ENCODE measurements at places on chromosomes 2 and 18.

GRCh38 chr18:62001396-62001795 is 108.6 kb upstream of the RNF152 start:
- DNase-seq: no peak

- DNase-seq: no peak
Measured at GRCh38 chr18:43350176-43350575, 72.9 kb upstream of the SYT4 start.

DNA sequence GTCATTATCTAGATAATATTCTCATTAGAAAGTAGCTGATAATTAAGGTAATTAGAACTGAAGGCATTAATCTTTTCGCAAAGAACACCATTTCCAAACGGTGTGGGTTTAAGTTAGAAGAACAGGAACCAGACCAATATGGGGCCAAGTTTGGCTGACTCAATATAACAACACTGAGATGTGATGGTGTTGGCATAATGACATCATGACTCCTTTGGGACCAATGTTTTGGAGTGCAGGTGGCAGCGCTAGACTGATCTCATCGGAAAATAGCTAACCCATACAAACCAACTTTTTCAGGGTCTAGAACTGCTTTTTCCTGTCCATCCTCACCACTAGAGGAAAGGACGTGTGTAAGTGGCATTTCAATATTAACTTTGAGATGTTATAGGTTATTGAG is 1171.7 kb upstream of the ZEB2 start:
- no peak for DNase-seq

DNA sequence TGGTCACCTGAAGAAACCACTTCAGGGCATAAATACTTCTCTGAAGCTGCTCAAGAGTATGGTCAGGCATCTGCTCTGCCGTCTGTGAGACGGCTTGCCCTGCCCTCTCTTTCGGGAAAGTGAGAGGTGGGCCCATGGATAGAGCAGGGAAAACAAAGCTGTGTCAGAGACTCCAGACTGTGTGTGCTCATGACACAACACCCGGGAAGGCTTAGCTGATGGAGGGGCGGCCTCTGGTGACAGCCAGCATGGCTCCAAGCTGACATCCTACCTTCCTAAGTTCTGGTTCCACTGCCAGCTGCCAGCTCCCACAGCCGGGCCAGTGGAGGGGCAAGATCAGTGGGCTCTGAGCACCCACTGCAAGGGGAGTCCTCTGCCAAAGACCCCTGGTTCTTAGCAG is 215.3 kb downstream of the ANKRD30B start:
- DNase-seq: no peak

GRCh38 chr2:120552800-120553481 is 182.7 kb upstream of the GLI2 start:
- DNase-seq: peak; percentile 80

DNA sequence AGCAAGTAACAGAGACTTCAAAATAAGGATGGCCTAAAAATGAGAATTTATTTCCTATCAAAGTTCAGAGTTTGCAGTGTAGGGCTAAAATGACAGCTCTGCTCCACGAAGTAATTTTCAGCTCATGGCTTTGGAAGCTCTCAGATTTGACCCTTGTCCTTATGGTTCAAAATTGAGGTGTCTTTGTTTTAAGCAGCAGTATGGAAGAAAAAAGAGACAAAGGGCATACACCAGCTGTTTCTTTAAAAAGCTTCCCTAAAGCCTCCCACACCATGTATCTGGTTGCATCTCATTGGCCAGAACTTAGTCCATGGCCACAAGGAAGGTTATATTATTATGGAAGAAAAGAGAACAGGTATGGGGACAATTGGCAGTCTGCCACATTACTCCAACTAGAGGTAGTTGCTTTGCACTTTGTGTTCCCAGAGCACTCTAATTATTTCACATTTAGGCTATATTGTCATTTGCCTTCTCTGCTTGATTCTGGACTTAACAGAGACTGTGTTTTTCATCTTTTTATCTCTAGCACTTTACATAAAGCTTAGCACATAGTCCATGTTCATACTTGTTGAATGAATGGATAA is 180.4 kb downstream of the MCFD2 start:
- no peak for DNase-seq

- no peak for DNase-seq
Measured at GRCh38 chr18:14921547-14921946, 173.6 kb downstream of the ANKRD30B start.

DNA sequence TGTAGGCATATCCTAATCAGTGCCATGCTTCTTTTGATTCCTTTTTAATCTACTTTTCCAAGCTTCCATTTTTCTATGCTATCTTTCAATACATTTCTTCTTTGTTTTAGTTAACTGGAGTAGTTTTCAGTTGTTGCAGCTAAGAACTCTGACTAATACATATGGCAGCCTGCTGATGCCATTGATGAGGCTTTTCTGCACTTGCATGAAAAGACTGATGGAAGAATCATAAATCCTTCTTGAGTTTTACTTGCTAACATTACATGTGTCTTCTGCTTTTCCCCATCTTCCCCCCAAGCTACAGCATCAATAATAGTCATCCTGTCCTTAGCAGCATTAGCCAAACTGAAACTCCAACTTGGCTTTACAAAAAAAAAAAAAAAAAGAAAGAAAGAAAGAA is 203.3 kb downstream of the LRP1B start:
- DNase-seq: no peak

DNA sequence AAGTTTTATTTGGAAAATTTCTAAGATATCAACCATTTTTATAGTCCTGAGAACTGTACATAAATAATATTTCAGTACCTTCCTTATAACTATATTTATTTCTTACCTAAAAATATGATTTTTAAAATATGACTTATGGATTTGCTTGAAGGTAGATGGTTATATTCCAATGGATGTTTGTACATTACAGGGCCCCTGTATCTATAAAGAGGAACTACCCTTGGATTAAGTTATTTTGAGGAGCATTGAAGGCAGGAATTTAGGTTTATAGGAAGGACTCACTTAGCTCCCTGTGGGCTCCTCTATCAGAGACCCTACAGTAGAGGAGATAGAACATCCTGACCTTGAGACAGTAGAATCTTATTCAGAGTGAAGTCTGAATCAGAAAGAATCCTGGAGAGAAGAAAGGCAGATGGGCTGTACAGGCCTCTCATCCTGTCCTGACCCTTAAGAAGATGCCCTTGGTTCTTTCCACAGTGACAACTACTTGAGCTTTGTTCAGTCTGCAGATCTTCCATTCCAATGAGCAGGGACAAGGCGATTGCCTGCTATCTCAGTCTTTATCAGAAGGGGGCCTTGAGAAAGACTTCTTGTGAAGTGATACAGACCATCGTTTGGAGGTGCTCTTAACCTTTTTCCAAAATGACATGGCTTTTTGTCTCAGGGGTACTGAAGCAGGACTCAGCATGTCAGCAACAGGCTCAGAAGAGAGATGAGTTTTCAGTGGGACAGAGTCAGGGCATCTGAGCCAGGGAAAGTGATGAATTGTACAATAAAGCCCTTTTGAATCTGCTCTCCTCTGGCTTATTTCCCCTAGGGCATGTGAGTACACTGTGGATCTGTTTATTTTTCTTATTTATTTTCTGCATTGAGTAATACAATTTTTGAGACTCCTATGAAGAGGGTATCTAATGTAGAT is 20.9 kb downstream of the OXER1 start:
- DNase-seq: no peak

GRCh38 chr2:28626891-28627421 is 124.7 kb upstream of the PPP1CB start:
- no peak for DNase-seq

- DNase-seq: no peak
Measured at GRCh38 chr2:105827351-105828096, 82.8 kb downstream of the NCK2 start.

DNA sequence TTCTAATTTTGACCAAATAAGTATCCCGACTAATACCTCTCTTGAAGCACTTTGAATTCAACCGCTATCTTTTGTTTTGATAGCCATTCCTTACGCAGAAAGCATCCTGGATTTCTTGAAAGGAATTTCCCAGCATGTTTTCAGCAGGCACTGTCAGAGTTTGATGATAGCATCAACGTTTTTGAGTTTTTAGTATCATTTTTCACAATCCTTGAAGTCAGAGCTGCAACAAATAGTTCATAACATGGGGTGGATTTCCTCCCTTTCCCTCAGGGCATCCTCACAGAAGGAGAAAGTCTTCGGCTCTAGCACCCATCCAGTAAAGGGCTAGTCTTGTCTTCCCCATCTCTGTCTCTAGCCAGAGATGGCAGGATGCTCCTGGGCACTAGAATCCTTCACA is 46.2 kb downstream of the ANKRD44 start:
- DNase-seq: no peak

DNA sequence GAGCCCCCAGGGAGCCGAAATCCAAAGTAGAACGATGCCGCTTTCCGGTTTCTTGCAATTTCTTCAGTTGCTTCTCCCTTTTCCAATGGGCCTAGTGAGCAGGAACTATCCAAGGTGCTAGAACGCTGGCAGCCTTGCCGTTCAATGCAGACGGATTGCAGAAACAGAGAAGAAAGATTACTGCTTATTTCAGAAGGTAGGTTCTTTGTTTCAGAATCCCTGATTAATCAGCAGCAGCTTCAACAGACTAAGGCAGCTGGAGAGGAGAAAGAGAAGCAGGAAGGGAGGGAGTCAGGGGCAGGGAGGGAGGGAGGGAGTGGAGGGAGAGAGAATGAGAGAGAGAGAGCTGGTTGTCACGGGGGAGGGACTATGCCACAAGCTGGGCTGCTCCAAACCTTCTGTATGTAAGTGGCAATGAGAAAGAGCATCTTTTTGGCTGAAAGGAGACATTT is 576 bp downstream of the NYAP2 start:
- DNase-seq: peak; percentile 24

DNA sequence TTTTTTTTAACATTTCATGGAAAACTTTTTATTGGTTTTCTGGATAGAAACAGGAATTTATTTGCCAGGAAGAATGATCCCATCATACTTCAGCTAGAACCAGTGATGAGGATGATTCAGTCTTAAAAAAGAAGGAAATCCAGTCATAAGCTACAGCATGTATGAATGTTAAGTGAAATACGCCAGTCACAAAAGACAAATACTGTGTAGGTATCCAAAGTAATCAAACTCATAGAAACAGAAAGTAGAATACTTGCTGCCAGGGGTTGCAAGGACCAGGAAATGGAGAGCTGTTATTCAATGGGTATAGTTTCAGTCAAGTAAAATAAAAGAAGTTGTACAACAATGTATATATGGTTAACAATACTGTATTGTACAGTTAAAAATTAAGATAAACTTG is 21.3 kb downstream of the PSME4 start:
- DNase-seq: no peak

GRCh38 chr18:33181016-33181415 is 259.5 kb downstream of the CCDC178 start:
- no peak for DNase-seq

- peak; percentile 23 for DNase-seq
Measured at GRCh38 chr2:219596954-219597551, 604 bp upstream of the STK11IP start.

GRCh38 chr18:66895631-66896030 is 291.7 kb upstream of the CDH19 start:
- DNase-seq: no peak

DNA sequence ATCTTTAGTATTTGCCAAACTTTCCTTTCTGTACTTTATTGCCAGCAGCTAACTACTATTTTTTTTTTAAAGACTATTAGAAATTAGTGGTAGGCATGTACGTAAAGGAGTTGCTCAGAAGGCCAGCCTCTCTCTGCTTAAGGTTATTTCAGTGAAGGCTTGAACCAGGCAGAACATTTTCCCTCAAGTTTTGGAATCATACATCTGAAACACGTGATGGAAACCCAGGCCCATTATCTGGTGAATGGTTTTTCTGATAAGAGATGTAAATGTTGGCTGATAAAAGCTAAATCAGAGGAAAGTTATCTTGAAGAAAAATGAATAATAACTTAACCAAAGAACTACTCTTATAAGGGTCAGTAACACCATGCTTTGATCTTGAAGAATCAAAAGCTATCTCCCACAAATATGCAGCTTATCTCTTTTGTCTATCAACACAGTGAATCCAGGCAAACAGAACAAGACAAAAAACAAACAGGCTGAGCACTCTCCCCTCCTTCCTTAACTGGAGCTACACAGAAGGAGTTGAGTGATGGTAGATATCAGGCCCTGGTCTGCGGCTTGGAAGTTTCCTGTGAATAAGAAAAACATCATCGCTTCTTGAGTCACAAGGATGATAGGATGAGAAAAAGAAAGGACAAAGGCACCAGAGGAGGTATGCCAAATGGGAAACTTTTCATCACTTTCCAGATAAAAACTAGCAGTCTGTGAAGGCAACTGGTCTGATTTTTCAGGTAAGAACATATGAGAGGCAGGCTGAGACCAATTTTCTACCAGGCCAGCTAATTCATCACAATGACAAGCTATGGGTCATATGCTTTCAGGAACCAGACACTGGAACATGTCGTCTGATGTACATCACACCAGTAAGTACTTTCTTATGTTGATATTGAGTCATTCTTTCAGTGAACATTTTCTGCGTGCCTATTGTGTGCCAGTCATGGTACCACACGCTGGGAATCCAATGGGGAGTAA is 88.4 kb upstream of the STK17B start:
- DNase-seq: peak; percentile 79
